ENCODE measurements at places on chromosomes 16 and 17.

DNA sequence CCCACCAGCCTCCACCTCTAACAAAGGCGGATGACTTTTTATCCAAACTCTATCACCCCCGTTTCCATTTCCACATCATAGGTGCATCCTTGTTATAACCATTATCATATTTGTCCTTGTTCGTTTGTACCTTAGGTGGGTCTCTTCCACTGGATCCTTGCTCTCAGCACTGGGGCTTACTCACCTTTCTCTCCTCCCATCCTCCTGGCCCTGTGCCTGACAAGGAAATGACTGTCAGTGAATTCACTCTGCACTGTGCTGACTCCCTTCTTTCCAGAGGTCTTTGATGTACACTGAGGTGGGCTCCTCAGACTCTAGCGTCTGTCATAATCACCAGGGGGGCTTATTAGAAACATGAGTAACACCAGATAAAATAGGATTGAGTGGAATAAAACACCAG, 3.1 kb downstream of the GSG1L2 start:
- DNase-seq = no peak

DNA sequence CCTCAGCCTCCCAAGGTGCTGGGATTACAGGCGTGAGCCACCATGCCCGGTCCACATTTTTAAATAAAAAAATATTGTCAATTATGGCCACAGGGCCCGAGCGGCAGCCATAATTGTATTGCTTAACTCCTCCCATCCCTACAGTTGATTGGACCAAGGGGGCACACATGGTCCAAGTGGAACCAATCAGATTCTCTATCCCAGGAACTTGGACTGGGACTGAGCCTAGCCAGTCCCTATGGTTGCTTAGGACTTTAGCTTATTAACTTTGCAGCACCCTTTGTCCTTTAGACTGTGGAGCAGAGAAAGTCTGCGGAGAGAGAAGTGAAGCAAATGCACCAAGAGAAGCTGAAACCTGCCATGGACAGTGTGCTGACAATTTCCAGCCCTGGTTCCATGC, 5.5 kb upstream of the RDM1 start:
- DNase-seq = no peak

GRCh38 chr16:49849037-49849753, 6.7 kb downstream of the ZNF423 start:
- DNase-seq = no peak

- peak; percentile 63 for DNase-seq
Observed at GRCh38 chr16:67372664-67373063, 20.6 kb downstream of the TPPP3 start.

DNA sequence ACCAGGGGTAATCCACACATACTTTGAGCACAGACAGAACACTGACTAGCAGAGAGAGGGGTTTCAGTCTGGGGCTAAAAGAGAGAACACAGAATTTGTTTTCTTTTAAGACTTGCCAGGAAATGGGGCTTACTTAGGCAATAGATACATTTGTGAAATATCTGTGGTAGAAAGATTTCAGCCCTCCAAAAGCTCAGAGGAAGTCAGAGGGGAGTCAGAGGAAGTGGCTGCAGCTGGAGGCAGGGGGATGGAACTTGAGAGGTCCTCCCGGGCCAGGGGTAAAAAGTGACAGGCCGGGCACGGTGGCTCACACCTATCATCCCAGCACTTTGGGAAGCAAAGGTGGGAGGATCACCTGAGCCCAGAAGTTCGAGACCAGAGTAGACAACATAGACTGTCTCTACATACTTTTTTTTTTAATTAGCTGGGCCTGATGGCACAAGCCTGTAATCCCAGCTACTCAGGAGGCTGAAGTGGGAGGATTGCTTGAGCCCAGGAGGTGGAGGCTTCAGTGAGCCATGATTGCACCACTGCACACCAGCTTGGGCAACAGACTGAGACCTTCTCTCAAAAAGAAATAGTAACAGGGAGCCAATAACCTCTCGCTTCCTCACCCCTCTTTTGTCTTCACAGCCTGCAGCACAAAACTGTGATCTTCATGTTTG, 49.9 kb downstream of the NLRC5 start:
- DNase-seq = peak; percentile 66

DNA sequence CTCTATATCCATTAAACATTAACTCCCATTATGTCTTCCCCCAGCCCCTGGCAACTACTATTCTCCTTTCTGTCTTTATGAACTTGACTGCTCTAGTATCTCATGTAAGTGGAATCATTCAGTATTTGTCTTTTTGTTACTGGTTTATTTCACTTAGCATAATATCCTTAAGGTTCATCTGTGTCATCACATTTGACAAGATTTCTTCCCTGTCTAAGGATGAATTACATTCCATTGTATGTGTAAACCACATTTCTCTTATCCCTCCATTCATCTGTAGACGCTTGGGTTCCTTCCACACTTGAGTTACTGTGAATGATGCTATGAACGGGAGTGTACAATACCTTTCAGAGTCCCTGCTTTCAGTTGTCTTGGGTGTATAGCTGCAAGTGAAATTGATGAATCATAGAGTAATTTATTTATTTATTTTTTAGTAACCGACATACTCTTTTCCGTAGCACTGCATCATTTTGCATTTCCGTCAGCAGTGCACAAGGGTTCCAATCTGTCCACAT, 399.7 kb upstream of the RBFOX1 start:
- no peak for DNase-seq

- no peak for DNase-seq
Observed at GRCh38 chr17:3885970-3886369, 6.9 kb downstream of the CAMKK1 start.

- DNase-seq = no peak
Observed at GRCh38 chr17:48722201-48722907, at the start of gene PRAC1. Gene PRAC1 (minus strand): TSS chr17:48722518. CDS start chr17:48722392, 126 bp downstream.

GRCh38 chr16:19745286-19746010, 27.4 kb downstream of the IQCK start:
- DNase-seq = no peak

DNA sequence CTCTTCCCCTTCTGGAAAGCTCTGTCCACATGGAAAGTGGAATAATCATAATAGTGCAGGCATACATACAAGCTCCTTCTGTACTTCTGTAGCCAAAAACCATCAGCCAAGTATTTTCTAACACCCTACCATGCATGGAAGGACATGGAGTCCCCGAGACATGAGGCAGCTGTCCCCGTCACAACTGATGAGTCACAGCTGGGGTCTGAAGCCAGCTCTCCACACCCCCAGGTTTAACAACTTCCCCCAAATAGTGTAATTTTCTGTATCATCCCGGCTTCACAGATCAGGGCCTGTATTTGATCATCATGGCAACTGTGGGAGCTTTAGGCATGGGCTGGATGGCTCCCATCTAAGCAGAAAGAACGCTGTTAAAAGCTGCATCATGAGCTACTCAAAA, 16.6 kb downstream of the C16orf96 start:
- DNase-seq = no peak

DNA sequence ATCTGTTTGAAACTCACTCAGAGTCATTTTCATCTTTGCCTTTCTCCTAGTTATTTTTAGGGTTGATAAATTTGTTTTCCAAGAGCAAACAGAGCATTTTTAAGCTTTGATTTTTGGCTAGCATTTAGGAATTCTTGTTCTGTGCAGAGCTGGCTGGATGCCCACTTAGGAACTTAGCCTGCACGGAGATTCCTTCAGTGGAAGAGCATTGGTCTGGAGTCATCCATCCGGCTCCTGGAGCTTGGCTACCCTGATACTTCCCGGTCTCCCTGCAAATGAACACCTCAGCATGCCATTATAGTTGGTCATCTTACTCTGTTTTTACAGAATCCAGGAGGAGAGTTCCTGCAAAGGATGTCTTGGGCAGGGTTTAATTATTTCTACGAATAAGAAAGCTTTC, 57.1 kb downstream of the SPECC1 start:
- DNase-seq = peak; percentile 84

DNA sequence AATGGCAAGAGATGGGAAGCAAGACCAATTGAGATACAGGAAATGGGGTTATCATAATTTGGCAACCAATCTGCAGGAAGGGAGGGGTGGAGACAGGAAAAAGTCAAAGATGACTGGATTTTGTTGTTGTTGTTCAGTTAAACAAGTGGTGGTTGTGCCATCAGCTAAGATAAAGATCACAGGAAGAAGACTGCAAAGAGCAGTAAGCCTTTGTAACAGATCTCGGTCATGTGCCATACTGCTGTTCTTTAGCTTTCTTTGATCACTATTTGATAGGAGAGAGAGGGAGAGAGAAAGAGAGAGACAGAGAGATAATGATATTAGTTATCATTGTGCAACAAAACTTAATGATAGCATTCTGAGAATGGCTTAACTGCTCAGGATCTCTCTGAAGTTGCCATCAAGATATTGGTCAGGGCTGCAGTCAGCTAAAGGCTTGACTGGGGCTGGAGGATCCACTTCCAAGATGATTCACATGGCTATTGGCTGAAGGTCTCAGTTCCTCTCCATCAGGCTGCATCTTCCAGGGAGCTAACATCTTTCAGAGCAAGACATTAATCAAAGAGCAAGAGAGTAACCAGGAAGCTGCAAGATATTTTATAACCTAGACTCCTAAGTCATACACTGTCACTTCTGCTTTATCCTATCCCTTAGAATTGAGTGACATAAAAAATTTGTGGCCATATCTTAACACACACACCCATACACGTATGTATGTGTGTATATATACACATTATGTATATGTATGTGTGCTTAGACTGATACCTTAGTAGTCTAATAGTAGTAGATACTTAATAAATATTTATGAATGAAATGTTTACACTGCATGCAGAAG, 405.0 kb downstream of the SHISA9 start:
- DNase-seq = no peak

- no peak for DNase-seq
Observed at GRCh38 chr17:34369571-34369970, 6.5 kb upstream of the CCL1 start.

DNA sequence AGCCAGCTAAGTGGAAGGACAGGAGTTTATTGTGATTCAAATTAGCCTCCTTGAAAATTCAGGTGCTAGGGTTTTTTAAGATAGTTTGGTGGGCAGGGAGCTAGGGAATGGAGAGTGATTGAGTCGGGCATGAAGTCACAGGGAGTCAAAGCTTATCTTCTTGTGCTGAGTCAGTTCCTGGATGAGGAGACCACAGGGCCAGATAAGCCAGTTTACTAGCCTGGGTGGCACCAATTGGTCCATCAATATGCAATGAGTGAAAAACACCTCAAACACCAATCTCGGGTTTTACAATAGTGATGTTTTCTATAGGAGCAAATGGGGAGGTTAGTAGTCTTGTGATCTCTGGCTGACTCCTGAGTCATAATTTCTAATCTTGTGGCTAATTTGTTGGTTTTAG, 165.1 kb downstream of the ABCC12 start:
- DNase-seq = no peak

GRCh38 chr16:31869511-31870201, 4.0 kb upstream of the ZNF267 start:
- DNase-seq = peak; percentile 49

- DNase-seq = no peak
Observed at GRCh38 chr16:65662256-65662655, 540.4 kb upstream of the CDH11 start.

DNA sequence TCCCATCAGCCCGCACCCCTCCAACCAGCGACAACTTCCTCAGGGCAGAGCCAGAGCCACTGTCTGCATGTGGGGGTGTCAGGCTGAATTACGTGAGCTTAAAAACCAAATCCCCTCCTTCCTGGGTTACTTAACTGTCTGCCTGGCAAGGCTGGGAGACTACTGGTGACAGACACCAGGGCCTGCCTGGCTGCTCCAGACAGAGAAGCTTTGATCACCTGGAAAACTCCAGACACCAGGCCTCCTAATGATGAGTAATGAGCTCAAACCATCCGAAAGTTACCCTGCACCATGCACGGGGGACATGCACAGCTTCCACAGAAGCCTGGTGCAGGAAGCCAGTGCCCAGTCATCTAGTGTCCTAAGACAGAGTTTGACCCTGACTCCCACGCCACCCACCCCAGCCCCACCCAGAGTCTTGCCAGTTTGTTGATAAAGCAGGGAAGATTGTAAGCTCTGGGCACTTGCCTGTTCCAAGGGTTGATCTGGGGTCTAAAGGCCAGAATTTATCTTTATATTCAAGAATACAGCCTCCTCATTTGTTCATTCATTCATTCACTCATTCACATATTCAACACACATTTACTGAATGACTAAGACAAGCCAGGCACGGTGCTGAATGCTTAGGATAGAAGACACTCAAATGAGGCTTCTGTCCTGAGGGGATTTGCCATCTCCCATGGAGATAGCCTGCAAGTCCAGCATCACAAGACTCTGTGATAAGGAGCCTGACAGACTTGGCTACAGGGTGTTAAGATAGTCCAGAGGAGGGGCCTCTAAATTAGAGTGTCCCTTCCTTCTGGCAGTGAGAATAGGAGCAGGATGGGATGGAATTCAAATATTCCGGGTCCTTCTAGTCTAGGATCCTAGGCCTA, 7.2 kb upstream of the CCDC182 start:
- no peak for DNase-seq

- no peak for DNase-seq
Observed at GRCh38 chr16:12775656-12776236, 27.9 kb downstream of the CPPED1 start.

DNA sequence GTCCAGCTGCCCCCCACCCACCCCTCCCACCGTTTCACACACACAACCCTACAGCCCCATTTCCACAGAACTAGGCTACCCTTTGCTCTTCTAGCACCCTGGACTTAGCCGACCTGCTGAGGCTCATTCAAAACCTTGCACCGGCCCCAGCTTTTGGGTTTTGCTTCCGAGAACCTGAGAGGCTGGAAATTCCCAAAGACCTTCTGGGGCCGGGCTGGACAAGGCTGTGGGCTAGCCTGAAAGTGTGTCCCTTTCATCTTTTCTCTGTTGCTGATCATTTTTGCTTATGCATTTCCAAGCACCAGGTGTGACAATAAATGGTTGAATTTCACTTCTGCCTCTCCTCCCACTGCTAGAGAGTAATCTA, 139.0 kb downstream of the DNAH9 start:
- no peak for DNase-seq

DNA sequence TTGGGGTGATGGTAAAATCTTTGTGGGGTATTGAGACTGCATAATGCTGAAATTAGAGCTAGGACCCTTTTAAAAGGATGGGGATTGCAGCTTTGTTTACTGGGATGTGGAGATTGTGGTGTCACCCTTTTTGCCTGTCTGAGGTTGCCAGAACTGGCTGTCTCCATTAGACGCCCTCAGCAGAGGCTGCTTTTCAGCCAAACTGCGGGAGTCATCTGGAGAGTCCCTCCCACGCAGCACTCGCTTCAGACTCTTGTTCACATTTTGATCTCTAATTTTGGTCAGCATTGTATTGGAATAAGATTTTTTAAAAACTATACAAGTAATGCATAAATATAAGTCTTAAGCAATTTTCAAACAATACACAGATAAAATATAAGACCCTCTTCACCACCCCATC, 27.9 kb upstream of the JPT2 start:
- no peak for DNase-seq

GRCh38 chr16:23976524-23976923, 140.7 kb downstream of the PRKCB start:
- no peak for DNase-seq

- no peak for DNase-seq
Observed at GRCh38 chr16:3170440-3171180, 17.4 kb upstream of the OR1F1 start.

- no peak for DNase-seq
Observed at GRCh38 chr16:66150698-66151482, 215.6 kb upstream of the CDH5 start.

Data from muscle of back (tissue), 13 donors.